Pericardium fibroblast (primary cell): ENCODE measurements at places on chromosomes 5 and 9. TPM values are rescaled to one million over a fixed set of nuclear protein-coding genes. Genes with fewer than 3 reads are reported as not detected.

The SVEP1 gene
- total RNA-seq: 139 and 162 TPM in 2 replicates

The NEURL1B gene
- total RNA-seq: 1.5 and 17.2 TPM in 2 replicates

The CCDC183 gene
- 0.35 TPM in 1 of 2 replicates, not detected in the other for total RNA-seq

The BTNL3 gene
- not detected in 2 replicates for total RNA-seq

The FAM200C gene
- 3.0 and 4.0 TPM in 2 replicates for total RNA-seq

The NTNG2 gene
- 0.58 and 1.3 TPM in 2 replicates for total RNA-seq

The CYSRT1 gene
- total RNA-seq: 0.17 TPM in 1 of 2 replicates, not detected in the other

The REEP2 gene
- total RNA-seq: 4.8 and 5.4 TPM in 2 replicates

The FGD3 gene
- total RNA-seq: not detected in 2 replicates

The SPINK6 gene
- not detected in 2 replicates for total RNA-seq

The TRIM23 gene
- 7.7 and 11.1 TPM in 2 replicates for total RNA-seq

The FGF1 gene
- total RNA-seq: 0.26 and 2.0 TPM in 2 replicates

The C1QTNF2 gene
- total RNA-seq: 0.47 and 1.9 TPM in 2 replicates

The MOB3B gene
- 0.09 and 0.23 TPM in 2 replicates for total RNA-seq

The SMIM33 gene
- total RNA-seq: not detected in 2 replicates

The TOR4A gene
- 4.6 and 15.5 TPM in 2 replicates for total RNA-seq

The PCDHA3 gene
- total RNA-seq: 0.12 TPM in 1 of 2 replicates, not detected in the other

The GFI1B gene
- not detected in 2 replicates for total RNA-seq

The ZDHHC11 gene
- 0.47 and 0.85 TPM in 2 replicates for total RNA-seq

The IL13 gene
- total RNA-seq: not detected in 2 replicates

The TLX3 gene
- not detected in 2 replicates for total RNA-seq

The TEK gene
- total RNA-seq: 5.1 and 14.2 TPM in 2 replicates

The BTNL8 gene
- total RNA-seq: 1.2 TPM in 1 of 2 replicates, not detected in the other

The IL5 gene
- not detected in 2 replicates for total RNA-seq

The UGCG gene
- 23.1 and 35.6 TPM in 2 replicates for total RNA-seq

The IRX1 gene
- total RNA-seq: 0.47 and 8.9 TPM in 2 replicates

The OR2V1 gene
- total RNA-seq: not detected in 2 replicates

The CRB2 gene
- total RNA-seq: under 0.01 and 2.9 TPM in 2 replicates

The COL15A1 gene
- total RNA-seq: 1.8 and 3.2 TPM in 2 replicates

The KLF9 gene
- 48.2 and 68.5 TPM in 2 replicates for total RNA-seq

The CEL gene
- 0.26 and 0.70 TPM in 2 replicates for total RNA-seq

The CATSPER3 gene
- total RNA-seq: not detected in 2 replicates

The FBP1 gene
- total RNA-seq: 0.12 TPM in 1 of 2 replicates, not detected in the other
